ENCODE measurements at places on chromosomes 3 and 15.
A peak's percentile ranks its signal among the peaks of the same experiment; 100 is the strongest.

GRCh38 chr15:89863918-89864317, 29.9 kb downstream of the AP3S2 start:
- no peak for DNase-seq

GRCh38 chr3:64530434-64531049, 157.3 kb downstream of the ADAMTS9 start:
- DNase-seq = no peak

DNA sequence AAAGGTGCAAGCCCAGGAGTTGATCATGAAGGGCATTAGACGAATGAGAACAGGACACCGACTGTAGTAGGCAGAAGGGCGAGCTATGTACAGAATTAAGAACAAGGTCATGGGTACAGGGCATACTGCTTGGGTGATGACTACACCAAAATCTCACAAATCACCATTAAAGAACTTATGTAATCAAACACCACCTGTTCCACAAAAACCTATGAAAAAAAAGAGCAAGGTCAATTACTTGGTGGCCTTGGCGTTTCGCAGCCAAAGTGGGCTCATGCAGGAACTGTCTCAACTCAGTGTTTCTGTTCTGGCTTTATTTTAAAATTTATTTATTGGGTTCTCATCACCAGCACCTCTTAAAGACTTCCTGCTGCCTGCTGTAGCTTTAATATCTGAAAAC, 2.1 kb downstream of the KAT2B start:
- no peak for DNase-seq

- no peak for DNase-seq
These were observed 7.4 kb downstream of the ARL14 start for GRCh38 chr3:160684368-160684740.

GRCh38 chr3:114660124-114660523, 366.3 kb downstream of the TIGIT start:
- no peak for DNase-seq

- no peak for DNase-seq
These were observed 44.0 kb downstream of the TM2D3 start for GRCh38 chr15:101608201-101608600.

DNA sequence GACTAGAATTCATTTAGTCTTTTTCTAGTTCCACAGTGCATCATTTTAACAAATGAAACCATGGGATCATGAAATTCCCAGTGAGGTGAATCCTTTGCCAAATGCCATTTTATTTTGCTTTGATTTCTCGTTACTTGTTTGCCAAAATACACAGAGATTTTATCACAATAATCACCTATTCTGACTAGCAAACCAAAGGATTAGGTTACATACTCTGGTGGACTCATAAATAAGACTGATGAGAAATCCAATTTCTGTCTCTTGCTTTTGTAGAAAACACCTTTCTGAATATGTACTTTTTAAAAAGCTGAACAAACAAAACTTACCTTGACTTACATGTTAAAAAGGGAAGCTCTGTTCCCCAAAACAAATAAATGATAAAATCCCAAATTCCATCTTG, 12.2 kb downstream of the ERC2 start:
- no peak for DNase-seq

GRCh38 chr3:188026191-188026968, 127.6 kb upstream of the LPP start:
- DNase-seq = no peak

DNA sequence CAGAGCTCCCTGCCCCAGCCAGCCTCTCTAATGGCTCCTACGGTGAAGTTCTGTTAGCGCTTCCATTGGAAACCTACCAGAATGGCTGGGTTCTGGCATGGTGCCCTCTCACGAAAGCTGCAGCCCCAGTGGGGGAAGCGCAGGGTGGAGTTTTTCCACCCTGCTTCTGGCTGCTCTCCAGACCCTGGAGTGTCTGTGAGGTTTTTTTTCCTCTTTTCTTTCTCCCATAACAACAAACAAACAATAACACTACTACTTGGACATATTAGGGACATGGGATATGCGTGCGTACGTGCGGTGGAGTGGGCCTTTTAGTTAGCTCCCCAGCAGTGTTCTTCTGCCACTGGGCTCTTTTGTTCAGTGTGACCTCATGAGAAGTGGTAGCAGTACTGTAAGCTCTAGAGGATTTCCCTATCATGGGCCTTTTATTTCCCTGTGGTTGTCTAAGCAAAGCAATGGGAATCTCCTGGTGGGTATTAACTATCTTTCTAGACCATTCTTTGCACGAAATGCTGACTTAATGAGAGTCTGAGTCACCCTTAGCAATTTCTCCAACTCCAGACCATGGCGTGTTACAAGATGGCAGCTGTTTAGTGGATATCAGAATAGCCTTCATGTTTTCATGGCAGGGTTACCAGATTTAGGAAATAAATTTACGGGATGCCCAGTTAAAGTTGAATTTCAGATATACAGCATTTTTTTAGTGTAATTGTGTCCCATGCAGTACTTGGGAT, 161.9 kb downstream of the FNDC3B start:
- DNase-seq = no peak

GRCh38 chr3:112463250-112463649, 36.0 kb downstream of the BTLA start:
- no peak for DNase-seq

- DNase-seq = no peak
These were observed 10.3 kb downstream of the RMDN3 start for GRCh38 chr15:40744815-40745152.

DNA sequence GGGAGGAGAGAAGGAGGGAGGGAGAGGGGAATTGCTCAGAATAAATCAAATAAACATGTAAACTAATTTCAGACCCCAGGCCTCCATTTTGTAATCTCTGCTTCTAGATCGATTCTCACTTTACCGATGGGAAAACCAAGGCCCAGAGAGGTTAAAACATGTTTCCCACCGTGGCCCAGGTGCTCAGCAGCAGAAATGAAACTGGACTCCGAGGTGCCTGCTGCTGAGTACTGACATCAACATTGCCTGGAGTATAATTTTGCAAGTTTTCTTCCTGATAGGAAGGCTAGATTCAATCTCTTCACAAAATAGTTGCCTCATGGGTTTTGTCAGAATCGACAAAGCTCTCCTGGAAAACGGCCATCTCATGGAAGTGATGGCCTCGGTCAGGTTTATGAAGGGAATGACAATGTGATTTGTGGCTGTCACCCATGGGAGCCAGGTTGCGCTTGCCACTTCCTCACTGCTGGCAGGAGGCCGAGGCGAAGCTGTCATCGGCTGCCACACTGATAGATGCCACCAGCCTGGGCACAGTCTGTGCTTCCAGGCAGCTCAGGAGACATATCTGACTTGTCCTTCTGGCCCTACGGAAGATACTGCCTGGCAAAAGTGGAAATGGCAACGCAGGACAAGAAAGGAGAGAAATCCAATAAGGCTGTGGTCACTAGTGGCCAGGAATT, 133.1 kb upstream of the LRRN1 start:
- no peak for DNase-seq

DNA sequence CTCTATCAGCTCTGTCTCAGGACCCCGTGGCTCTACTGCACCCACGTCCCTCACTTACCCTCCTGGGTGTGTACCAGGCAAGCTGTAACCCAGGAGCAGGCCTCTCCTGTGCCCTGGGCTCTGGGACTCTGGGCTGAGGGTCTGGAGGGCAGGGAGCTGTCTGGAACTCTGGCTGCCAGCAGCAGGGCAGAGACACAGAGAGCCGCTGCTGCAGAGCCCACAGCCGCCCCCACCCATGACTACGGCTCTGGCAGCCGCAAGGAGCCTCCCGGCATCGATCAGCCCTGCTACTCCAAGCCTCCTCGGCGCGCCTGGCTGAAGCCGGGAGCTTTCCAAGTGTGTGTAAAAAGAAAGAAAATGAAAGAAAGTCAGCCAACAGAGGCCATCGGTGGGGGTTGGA, 103.7 kb upstream of the ATP2B2 start:
- DNase-seq = no peak

DNA sequence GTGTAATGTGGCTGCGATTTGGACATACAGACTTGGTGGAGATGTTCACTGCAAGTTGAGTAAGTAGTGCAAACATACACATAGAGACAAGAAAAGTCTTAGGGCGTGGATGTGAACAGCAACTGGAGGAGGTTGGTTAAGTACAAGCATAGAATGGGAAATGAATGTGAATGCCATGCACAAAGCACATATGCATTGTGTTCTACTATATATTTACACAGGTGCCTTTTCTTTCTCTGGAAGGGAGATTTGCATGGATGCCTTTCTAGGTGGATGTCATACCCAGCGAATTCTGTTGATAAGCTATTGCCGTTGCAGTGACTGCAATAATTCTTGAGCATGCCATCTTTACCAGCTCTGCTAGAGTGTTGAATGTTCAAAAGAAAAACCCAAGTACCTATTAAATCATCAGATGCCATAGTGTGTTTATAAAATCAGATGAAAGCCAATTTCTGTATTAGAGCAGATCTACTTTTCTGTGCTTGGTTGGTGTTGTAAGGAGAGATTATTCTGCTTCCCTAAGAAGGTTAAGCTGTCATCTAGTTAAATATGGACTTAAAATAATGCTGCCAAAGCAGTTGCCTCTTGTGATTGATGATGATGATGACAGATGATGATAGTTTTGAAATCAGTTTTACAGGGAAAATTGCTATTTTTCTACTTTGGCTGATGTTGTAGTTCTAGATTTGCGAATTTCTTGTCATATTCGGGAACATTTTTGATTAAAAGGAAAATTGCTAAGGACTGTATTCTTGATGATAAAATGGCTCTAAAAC, 148.4 kb downstream of the CNTN4 start:
- no peak for DNase-seq

GRCh38 chr3:120102232-120102631, 8.0 kb upstream of the GSK3B start:
- no peak for DNase-seq

GRCh38 chr15:63783441-63783840, 50.3 kb downstream of the HERC1 start:
- DNase-seq = no peak

DNA sequence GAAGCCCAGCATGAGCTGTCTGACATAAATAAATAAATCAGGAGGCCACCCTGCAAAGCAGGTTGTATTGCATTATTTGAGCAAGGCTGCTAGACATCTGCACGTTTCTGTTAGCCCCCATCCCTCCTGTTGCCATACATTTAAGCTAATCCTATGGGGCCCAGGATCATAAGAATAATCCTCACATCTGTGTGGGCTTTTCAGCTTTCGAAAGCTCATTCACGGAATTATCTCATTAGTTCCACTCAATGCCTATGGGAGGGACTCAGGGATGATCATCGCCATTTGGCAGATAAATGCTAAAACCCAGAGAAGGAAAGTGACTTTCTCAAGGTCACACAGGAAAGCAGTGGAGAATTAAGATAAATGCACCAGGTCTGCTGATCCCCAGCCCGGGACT, 123.4 kb downstream of the TLE3 start:
- no peak for DNase-seq

GRCh38 chr3:37537914-37538691, 323.6 kb upstream of the CTDSPL start:
- no peak for DNase-seq

DNA sequence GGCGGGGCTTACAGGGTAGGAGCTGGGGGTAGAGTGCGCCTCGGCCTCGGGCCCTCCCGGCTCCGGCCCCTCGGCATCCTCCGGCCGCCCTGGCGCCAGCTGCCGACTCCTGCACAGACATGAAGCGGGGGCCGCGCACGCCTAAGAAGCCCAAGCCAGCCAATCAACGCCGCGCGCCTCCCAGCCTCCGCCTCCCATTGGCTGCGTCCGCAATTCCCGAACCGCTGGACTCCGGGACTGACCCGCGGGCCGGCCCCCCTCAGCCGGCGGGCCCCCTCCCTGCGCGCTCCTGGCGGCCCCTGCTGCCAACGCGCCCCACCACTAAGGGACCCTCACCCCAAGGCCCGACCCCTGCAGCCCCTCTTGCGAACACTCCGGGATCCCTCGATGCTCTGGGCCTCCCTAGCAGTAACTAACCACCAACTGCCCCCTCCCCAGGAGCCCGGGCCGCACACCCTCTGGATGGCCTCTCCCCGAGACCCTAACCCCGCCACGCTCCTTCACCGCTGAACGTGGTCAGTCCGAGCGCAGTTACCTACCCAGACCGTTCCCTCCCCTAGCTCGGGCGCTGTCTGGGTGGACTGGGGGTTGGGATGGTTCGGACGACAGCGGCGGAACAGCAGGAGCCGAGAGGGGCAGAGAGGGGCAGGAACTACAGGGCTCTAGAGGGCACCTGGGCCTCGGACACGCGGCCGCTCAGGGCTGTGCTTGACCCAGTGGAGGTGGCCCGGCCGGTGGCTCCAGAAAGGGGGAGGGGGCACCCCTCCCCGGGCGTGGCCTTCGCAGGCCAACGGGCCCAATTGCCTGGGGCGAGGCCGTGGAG, 5.0 kb downstream of the GATA2 start:
- peak; percentile 34 for DNase-seq

DNA sequence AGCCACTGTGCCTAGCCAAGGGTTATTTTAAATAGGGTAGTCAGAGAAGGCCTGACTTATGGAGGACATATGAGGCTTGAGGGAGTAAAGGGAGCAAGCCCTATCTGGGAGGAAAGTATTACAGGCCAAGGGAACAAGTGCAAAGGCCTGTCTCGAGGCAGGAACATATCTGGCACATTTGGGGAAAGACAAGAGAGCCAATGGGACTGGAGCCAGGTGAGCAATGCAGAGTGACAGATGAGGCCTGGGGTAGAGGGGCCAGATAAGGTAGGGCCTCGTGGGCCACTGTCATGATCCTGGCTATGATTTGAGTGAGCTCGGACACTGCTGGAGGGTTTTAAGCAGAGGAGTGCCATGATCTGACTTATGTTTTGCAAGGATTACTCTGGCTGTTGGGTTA, 43.8 kb downstream of the DCP1A start:
- DNase-seq = no peak

GRCh38 chr3:14424711-14425580, 22.5 kb downstream of the SLC6A6 start:
- peak; percentile 61 for DNase-seq

DNA sequence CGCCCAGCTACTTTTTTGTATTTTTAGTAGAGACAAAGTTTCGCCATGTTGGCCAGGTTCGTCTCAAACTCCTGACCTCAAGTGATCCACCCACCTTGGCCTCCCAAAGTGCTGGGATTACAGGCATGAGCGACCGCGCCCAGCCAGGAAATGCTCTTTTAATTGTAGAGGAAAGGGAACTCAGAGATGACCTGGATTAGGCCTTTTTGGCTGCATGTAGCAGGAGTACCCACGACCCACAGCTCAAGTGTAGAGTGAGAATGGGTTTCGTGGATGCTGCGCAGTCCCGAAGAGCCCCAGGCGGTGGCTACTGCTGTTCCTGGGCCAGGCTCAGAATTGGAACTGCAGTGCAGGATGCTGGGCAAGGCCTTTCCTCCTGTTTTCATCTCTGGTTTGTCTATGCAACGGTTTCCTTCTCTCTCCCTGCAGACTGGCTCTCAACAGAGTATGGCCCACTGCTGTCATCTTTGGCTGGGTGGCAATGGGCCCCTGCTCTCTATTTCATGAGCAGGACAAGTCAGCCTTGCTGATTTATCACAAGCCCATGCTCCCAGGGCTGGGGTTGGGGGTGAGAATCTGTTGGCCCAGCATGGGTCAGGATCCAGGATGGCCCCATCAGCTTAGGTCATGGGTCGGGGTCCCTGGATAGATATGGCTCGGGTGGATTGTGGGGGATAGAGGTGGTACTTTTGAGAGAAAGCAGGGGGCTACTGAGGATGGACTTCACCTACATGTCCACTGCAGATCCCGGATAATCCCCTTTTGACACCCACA, 51.2 kb downstream of the GASK1A start:
- DNase-seq = no peak

GRCh38 chr3:24485511-24485910, 9.1 kb downstream of the THRB start:
- DNase-seq = no peak
